Hippocampal formation (tissue), 2 donors: ENCODE measurements at places on chromosomes 16 and 17.

- DNase-seq = peak; percentile 39
Observed at GRCh38 chr16:57720142-57720575, 15.4 kb upstream of the KATNB1 start.

GRCh38 chr16:57998992-57999365, 1.5 kb downstream of the ZNF319 start:
- no peak for DNase-seq

- DNase-seq = no peak
Observed at GRCh38 chr16:29256501-29256981, 150.0 kb downstream of the NPIPB11 start.

DNA sequence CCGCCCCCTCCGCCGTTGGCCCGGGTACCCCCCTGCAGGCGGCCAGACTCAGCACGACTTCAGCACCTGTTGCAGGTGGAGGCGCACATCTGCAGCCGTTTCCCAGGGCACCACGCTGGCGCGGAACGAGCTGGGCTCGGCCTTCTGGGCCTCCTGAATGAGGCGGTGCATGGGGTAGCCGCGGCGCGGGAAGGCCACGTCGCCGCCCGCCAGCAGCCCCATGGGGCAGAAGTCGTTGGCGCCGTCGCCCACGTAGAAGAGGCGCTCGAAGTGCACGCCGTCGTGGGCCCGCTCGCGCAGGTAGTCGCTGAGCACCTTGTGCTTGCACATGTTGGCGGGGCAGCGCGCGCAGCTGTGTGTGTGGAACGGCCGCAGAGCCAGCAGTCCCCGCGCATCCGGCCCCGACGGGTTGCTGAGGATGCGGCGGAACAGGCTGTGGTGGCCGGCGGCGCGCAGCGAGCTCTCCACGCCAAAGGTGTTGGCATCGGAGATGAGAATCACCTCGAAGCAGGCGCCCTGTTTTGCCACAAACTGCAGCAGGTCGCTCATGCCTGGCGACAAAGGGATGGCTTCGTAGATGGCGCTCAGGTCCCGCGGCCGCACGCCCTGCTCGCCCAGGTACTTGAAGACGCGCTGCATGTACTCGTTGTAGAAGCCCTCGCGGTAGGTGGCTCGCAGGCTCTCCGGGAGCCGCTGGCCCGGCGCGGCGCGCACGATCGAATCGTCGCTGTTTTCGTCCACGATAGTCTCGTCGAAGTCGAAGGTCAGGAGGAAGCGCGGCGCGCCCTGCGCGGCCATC, 6.2 kb downstream of the PHOSPHO1 start:
- DNase-seq = no peak

GRCh38 chr17:3914312-3914670, 2.0 kb downstream of the P2RX1 start:
- no peak for DNase-seq

DNA sequence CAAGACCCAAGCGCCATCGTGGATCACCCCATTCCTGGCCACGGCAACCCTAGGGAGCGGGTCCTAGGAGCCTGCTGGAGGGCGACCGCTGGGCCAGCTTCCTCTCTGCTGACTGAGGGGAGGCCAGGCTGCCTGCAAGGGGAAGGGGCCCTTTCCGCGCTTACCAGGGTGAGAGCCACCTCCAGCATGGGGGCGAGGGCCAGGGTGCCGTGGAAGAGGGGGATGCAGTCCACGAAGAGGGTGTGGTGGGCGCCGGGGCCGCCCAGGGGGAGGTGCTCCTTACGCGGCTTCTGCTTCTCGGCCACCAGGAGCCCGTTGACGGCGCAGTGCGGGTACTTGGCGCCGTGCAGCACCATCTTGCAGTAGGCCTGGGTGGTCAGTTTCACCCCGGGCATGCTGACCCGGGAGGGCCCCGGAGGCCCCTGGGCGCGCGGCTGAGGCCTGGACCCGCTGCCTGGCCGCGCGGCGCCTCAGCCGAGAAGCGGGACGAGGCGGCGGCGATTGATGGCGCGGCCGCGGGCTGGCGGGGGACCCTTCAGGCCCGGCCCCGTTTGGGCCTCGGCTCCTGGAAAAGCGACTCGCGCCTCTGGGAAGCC, 345 bp downstream of the EMC8 start:
- DNase-seq = no peak

DNA sequence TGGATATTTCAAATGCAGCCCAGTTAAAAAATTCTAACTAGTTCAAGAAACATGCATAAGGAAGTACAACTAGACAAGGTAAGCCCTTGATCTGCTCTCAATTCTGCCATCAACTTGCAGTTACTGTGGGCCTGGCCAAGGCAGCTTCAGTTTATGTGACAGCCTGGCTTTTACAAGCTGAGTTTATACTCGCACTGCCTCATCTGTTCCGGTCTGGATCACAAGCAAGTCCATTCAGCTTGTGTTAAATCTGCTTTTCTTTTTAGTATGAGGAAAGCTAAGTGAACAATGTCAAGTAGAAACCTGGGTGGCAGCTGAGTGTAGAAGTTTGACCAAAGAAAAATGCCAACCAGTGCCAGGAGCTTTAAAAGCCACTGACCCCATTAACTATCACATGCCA, 76.6 kb upstream of the CORO6 start:
- DNase-seq = peak; percentile 51

DNA sequence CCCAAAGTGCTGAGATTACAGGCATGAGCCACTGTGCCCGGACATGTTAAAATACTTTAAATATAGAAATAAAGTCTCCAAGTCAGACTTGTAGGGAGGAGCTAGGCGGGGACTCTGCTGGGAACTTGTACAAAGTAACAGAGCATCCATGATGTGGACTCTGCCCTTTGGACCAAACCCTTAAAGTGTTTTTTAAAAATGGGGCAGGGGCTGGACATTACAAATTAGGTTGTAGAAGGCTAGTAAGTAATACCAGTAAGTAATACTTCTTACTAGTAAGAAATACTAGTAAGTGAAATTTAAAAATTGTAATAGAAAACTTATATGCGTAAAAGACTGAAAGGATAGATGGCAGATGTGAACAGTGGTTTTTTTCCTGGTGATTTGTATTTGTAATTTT, 9.7 kb upstream of the SPATA32 start:
- DNase-seq = no peak

DNA sequence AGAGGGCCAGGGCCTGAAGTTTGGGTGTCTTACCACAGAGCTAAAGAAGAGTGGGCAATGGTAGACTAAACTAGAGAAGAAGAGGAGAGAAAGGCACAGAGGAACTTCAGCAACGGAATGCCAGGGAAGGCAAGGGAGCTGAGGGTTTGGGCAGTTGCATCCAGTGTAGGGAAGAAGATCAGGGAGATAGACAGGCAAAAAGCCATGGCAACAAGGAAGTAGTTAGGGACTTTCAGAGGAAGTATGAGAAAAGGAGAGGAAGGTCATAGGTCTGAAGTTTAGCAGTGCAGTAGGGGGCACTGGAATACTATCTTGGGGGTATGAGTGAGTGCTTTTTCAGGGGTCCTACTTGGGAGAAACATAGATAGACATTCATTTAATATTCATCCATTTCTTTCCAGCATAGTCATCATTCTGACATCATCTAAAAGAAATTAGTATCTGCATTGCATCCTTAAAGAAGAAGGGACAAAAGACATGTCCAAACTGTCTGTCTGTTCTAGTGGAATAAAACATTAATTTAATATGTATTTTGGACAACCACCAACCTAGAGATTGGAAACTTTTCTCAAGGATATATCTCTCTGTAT, 2.2 kb upstream of the NF1 start:
- DNase-seq = no peak

DNA sequence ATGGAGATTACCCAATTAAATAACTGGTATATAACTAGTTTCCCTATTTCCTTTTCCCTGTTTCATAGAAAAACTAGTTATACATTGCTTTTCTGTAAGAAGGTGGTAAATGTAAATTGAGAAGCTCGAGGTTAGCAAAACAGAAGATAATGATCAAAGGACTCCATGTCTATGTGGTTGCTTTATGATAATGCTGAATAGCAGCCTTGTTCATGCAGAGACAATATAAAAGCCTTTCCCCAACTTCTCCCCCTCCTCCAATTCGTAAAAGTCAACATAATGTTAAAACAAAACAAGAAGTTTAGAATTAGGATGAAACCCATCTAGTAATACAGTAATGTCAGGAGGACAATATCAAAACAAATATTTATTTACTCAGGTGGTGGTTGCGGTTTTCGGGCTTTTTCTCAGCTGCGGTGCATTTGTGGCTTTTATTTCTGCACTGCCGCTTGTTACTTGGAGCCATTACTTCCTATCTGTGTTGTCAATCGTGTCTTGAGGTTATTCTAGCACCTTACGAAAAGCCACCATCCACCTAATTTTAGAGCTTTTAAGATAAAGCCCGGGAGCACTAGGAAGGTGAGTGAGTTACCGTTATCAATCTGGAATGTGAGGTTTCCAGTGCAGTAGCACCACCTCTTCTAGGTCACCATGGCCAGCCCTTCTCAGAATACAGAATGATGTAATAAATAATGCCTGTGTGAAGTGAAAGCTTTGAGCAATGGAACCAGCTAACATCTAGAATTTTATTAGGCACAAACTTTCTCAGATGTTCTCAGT, 297.5 kb downstream of the CDH13 start:
- DNase-seq = no peak

GRCh38 chr16:830107-830870, 29.8 kb upstream of the GNG13 start:
- no peak for DNase-seq

GRCh38 chr16:85715169-85716021, 26.6 kb upstream of the GINS2 start:
- no peak for DNase-seq

GRCh38 chr17:1495265-1495989, 2.9 kb upstream of the MYO1C start:
- no peak for DNase-seq

DNA sequence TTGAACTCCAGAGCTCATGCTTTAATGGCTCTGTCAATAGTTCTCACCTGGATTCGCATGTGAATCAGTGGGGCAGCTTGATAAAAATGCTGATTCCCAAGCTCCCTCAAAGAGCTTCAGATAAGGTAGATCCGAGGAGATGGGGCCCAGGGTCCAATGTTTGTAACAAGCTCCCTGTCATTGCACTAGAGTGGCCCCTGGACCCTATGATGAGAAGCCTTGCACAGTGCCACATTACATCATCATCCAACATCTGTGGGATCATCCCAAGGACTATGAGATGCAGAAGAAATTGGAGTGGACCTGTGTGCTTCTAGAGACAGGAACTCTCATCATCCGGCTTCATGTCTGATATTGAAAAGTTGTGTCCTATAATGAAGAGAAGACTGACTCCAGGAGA, 340.8 kb downstream of the SHISA9 start:
- DNase-seq = no peak
